Fibroblast of skin of left biceps (primary cell): ENCODE measurements at places on chromosomes 2 and 18.

DNA sequence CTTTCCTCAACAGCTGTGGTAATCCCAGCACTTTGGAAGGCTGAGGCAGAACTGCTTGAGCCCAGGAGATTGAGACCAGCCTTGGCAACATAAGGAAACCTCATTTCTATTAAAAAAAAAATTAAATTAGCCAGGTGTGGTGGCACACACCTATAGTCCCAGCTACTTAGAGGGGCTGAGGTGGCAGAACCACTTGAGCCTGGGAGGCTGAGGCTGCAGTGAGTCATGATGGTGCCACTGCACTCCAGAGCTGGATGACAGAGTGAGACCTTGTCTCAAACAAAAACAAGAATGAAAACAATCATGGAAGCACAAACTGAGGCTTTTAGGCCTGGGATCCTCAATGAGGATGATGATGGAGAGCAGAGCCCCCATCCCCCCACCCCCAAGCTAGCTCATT is 19.8 kb downstream of the GAREM1 start:
- DNase-seq: no peak

GRCh38 chr2:236637686-236638569 is 68.3 kb downstream of the ACKR3 start:
- no peak for DNase-seq

- no peak for DNase-seq
Measured at GRCh38 chr2:47076126-47076506, 79.0 kb downstream of the STPG4 start.

DNA sequence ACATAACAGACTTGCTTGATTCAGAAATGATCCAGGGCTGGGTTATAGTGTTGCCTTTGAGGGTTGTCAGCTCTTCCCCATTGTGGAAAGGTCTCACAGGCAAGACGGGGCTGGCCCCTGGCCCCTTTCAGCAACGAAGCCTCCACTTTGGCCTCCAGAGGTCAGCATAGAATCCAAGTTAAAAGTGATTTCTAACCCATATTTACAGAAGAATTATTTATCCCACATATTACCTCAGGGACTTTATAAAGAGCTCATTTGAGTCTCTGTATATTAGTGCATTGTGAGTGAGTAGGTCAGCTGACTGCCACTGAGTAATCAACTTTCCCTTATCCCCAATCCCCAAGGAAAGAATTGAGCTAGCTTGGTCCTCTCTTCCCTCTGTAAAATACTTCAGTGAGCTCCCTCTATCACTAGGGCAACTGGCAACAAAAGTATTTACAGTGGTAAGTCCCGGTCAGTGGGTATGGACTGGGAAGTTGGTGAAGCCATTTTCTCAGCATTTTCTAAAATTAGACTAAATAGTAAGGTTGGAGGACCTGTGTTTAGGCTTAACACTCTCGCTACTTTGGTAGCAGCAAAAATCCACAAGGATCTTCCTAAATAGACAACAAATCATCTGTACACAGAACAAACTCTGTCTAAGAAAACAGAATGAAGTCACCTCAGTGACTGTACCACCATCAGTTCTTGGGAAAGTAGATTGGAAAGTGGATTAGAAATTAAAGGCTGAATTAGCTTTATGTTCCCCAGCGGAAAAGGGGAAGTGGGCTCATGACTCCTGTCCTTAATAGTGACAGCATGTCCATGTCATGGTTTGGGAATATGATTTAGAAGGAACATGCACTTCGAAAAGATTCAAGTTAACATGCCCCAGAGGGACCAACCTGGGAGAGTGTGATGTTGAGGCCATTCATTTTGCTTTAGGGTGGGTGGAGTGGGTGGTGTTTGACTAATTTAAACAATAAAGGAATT is 171.0 kb upstream of the SIX3 start:
- DNase-seq: no peak

- no peak for DNase-seq
Measured at GRCh38 chr2:119591523-119591922, 47.3 kb downstream of the CFAP221 start.

DNA sequence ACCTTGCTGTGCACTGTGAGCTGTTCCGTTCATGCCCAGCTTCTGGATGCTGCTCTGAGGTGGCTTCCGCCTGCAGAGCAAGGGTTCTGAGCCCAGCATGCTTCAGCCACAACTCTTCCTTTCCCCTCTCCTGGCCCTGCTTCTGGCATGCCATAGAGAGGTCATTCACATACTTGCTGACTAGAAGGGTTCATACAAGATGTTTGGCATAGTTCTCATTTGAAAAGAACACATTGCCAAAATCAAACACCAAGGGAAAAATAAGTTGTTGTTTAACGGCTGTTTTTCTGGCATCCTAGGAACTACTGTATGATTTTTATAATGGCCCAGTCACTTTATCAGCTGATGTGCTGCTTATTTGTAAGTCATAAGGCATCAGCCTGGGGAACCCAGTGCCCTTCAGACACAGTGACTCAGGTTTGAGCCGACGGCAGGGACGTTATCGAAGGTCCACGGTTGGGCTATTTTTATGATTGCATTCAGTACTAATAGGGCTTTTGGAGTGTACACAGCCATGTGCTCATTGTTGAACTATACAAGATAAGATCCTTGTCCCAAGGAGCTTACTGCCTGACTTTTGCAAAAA is 53.9 kb upstream of the CTAGE1 start:
- no peak for DNase-seq

GRCh38 chr2:193199322-193199721 is 1004.6 kb upstream of the TMEFF2 start:
- DNase-seq: no peak

- no peak for DNase-seq
Measured at GRCh38 chr2:220478305-220479058, 851.1 kb downstream of the SLC4A3 start.

GRCh38 chr18:9038277-9038871 is 64.1 kb upstream of the NDUFV2 start:
- DNase-seq: no peak

DNA sequence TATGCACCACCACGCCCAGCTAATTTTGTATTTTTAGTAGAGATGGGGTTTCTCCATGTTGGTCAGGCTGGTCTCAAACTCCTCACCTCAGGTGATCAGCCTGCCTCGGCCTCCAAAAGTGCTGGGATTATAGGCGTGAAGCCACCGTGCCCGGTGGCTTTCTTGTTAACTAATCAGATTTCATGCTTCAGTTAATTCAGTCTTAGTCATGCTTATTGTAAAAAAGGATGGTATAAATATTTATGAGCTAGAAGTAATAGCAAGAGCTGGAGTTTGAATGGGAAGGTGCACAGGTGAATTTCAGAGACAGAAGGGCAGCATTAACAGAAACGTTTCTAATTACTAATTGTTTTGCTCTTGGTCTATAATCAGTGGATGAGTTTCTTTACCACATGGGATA is 10.3 kb downstream of the GEMIN6 start:
- no peak for DNase-seq

DNA sequence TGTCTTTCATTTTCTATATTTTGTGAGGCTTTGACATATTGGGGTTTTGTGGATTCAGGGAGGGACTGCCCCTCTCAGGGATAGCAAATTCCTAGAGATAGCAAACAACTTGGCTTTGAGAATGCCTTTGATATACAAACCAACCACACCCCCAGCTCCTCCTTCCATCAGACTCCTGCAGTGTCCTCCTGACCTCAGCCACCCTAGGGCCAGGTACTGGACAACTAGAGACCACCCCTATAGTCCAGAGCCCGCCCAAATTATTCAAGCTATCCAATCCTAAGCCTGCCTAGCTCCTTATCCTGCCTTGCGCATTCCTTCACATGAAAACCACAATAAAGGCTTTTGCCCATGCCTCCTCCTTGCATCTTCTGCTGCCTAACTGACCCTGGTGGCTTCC is 22.9 kb upstream of the STAM2 start:
- no peak for DNase-seq

- no peak for DNase-seq
Measured at GRCh38 chr18:32754508-32755263, 18.1 kb downstream of the KLHL14 start.

DNA sequence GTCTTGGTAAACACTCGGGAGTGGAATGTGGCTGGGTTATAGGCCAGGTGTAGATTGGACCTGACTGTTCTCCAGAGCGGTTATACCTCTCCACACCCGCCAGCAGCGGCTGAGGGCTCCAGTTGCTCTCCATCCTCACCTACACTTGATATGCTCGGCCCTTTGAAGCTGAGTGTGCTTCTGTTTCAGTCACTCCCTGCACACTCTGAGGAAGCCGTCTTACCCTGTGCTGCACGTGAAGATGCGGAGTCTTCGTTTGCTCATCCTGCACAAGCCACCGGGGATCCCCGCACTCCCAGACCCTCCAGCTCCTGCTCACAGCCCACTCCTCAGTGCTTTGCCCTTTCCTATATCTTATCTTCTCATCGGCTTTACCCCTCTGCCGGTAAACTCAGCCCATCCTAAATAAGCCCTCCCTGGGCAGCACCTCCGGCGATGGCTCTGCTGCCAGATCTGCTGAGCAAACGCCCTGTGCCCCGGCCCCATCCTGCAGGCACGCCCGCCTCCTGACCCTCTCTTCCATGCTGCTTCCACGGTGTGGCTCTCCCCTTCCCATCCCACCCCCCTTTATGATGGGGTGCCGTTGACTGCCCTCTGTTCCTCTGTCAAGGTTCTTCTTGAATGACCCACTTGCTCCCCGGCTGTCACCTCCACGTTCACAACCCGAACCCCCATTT is 47.3 kb upstream of the ODC1 start:
- DNase-seq: no peak

DNA sequence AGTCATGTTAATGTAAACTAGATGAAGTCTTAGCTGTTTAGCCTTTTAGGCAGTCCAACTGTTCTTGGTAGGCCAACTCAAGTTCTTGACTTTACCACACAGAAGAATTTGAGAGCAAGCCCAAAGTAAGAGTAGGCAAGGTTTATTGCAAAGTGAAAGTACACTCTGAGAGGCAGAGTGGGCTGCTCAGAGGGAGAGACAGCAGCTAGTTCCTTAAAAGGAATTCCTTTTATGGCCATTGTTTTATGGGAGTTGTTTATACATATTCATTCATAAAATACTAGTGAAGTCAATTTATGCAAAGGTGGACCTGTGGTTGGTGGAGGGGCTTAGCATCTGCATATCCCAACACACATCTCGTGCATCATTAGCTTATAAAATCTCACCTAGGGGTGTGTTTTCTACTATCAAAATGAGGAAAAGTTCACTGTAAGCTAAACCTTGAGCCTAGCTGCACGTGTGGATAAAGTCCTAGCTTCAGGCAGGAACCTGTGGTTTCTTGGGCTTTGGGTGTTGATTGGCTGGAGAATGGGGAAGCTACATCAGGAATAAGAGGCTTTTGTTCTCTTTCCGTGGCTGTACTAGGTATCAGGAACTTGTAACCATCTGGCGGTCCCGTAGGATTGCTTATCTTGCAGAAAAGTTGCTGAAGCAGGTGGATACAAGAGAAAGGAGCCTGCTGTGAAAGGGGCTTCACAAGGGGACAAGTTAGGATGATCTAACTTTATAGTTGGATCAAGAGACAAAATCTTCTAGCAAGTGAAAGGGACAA is 110.4 kb upstream of the GULP1 start:
- DNase-seq: no peak

- DNase-seq: peak; percentile 17
Measured at GRCh38 chr18:70489986-70490933, 201.4 kb downstream of the SOCS6 start.

- DNase-seq: no peak
Measured at GRCh38 chr2:240823449-240824336, 3.7 kb upstream of the KIF1A start.

- DNase-seq: no peak
Measured at GRCh38 chr2:8198766-8199382, 483.0 kb upstream of the ID2 start.

DNA sequence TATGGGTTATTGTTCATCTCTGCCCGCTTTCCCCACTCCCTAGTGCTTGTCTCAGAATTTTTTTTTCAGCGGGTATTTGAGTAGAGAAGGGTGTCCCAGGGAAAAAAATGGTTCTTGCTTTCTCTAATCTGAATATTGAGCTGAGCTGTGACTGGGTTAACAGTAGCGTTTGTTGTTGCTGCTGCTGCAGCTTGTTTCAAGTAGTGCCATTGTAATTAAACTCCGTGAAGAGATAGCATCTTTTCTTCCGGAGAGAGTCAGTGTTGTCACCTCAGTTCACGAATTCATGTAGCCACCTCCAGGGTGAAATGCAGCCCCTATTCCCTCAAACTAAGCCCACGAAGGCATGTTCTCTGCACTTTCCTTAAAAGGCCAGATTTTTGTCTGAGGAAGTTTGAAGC is 1.5 kb upstream of the AAK1 start:
- DNase-seq: no peak

GRCh38 chr2:241871538-241872312 is 2.2 kb downstream of the RTP5 start:
- no peak for DNase-seq

GRCh38 chr2:222677981-222678380 is 6.5 kb downstream of the MOGAT1 start:
- DNase-seq: no peak

DNA sequence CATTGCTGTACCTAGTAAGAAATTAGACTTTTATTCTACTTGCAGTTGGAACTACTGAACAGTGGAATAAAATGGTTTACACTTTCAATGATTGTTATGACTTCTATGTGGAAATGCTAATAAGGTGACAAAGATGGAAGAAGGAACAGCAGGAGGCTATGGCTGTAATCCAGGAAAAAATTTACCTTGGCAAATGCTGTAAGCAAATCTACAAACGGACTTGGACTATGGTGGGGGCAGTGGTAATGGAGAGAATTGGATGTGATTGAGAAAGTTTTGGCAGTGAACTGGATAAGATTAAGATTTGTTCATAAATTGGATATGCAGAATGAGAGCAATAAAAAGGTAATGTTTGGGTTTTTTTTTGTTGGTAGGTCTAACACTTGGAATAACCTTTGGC is 111.0 kb upstream of the ERBB4 start:
- no peak for DNase-seq

GRCh38 chr18:9994026-9994570 is 80.3 kb downstream of the VAPA start:
- no peak for DNase-seq

- peak; percentile 83 for DNase-seq
Measured at GRCh38 chr2:152483276-152484063, 148.5 kb downstream of the FMNL2 start.

DNA sequence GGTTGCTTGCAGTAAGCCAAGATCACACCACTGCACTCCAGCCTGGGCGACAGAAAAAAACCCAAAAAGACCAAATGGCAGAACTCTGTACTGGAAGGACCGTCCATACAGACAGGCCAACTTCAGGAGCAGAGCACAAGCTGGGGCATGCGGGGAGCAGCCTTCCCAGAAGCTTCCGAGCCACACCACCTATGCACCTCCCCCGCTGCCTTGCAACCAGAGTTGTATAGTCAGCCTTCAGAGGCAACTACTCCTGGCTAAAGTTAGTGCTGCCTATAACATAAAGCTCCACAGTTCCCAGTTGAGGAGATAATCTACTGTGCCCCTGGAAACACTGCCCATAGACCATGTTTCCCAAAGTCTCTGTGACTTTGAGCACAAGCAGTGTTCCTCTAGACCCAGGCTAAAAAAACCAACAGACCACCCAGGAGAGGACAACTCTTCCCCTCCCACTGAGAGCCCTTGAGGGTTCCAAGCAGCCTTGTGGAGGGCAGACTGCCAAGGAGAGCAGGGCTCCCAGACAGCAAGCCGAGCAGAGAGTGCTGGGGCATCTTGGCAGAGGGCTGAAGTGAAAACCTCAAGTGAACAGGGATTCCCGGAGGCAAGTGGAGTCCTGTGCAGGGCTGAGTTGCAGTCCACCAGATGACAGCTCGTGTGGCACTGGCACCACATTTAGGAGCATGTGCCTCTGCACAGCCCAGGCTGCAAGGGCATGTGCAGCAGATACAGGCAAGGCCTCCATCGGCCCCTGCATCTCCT is 6.8 kb downstream of the SFT2D3 start:
- no peak for DNase-seq

GRCh38 chr2:63591566-63592175 is 2.9 kb downstream of the MDH1 start:
- DNase-seq: no peak

- peak; percentile 23 for DNase-seq
Measured at GRCh38 chr2:9638532-9638931, 7.7 kb upstream of the YWHAQ start.
